ENCODE measurements at places on chromosomes 12 and 14.

- DNase-seq, result no peak
These were observed 17.2 kb downstream of the BDKRB2 start for GRCh38 chr14:96221841-96222240.

- no peak for DNase-seq
These were observed 405.7 kb downstream of the ZFP36L1 start for GRCh38 chr14:68386950-68387779.

DNA sequence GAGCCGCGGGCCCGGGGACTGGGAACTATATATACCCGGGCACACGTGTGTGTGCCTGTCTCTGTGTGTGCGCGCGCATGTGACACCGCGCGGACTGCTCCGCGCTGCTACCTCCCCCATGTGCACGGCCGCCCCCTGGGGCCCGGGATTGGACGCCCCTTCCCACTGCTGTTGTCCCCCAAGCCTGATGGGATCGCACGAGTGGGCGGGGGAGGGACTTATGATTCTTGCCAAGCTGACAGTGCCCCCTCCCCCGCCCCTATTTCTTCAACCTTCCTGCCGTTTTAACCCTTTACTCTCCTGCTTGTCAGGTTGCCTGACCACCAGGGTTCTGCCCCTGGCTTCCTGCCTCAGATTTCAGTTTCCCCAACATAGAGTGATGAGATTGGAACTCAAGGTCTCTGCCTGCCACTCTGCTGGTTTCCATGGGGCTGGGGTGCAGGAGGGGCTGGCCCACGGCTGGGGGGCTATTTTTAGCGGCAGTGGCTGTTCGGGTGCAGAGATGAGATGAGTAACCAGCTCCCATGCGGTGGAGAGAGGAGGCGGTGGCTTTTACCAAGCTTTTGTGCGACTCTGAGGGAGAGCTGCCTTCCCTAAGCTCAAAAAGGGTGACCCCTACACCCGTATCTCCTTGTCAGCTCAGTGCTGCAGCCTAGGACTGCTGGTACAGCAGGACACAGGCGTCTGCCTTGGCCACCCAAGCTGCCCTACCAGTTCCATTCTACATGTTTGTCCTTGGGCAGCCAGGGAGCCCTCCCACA lies at the start of gene DDN:
Gene DDN, minus strand, starts transcription at position 5 of the 761 bp plus-strand sequence. CDS start 88 bp downstream, outside the sequence.
- no peak for DNase-seq

DNA sequence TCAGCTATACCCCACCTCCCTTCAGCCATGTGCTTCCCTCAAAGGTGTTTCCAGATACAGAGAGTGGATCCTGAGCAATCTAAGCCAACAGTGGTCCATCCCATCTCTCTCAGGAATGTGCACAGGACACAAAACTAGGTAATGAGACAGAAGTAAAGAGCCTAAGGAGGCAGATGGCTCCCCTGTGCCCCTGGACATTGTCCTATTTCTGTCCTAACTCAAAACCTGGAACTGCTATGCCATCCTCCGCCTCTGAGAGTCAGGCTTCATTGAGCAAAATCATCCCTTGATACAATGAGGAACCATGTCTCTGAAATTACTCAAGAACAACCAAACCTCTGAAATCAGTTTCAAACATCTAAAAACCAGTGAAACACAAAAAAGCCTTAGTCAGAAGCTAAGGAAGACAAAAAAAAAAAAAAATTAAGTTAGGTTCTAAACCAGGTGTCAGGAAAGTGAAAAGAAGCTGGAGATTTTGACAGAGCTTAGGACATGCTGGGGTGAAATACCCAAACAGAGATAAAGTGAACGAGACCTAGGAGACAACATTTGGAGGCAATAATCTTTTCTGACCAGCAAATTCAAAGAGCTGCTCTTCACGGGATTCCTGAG lies 200.3 kb upstream of the PLEKHG7 start:
- no peak for DNase-seq

GRCh38 chr12:50672158-50672557 lies 91.7 kb upstream of the ATF1 start:
- no peak for DNase-seq

GRCh38 chr14:23123419-23123818 lies 4.4 kb upstream of the CEBPE start:
- DNase-seq, result no peak

- DNase-seq, result no peak
These were observed 156.5 kb upstream of the AMIGO2 start for GRCh38 chr12:47236109-47236714.

Data from GM19239 (cell line).